ENCODE measurements at places on chromosomes 16 and 17. TPM values are rescaled to one million over a fixed set of nuclear protein-coding genes. Genes with fewer than 3 reads are reported as not detected.
A peak's percentile ranks its signal among the peaks of the same experiment; 100 is the strongest.

DNA sequence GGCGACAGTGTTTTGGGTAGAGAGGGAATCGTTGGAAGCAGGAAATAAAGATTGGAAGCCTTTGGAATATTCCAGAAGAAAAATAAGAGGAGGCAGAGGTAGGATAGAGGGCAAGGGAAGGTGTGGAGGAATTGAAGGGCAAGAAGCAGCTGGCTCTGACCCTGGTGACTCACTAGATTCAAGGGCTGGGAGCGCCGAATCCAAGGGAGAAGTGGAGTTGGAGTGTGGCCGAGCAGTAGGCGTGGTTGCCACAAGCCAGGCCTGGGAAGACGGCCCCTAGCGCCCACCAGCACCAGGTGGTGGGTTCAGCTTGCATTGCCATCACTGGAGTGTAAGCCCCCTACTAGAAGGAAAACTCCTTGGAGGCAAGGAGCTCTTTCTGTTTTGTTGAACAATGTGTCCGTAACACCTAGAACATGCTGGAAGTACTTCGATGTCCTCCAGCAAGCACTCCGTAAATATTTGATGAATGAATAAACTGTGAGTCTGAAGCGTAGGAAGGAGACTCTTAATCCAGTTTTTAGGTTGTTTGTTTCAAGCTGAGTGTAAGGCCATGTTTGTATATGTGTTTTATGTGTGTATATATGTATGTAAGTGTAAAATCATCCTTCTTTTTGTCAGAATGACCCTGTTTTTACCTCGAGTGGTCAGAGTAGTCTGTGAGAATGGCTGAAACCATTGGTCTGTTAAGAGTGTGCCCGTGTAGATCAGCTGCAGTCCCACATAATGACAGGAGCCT, 139.5 kb downstream of the CMIP start:
- no peak for DNase-seq

DNA sequence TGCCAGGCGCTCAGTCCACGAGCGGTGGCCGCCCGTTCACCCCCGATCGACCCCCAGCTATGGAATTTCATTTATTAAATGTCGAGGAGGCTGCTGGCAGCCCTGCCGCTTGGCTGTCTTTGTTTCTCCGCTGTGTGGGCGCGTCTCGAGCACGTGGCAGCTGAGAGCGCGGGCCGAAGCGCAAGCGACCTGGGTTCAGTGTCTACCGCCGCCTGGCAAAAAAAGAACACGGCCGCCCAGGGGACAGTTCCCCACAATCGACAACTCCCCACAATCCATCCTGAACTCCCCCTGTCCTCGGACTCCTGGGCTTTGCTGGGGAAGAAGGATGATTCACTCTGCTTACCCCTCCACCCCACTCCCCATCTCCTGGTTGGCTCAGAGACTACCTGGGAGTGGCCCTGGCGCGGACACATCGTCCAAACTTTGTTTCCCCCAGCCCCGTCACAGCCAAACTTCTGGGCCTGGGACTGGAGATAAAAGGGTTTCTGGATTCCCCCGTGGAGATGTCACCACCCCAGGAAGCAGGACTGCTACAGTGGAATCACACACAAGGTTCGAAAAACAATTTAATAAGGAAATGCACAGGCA, 1.7 kb upstream of the ANKRD13B start:
- DNase-seq = peak; percentile 71

GRCh38 chr17:7590743-7591142, 849 bp upstream of the SOX15 start:
- DNase-seq = peak; percentile 38

- DNase-seq = no peak
Observed at GRCh38 chr16:71493213-71493612, 4.1 kb upstream of the ZNF19 start.

- peak; percentile 92 for DNase-seq
Observed at GRCh38 chr16:29806099-29806579, at the start of gene MAZ. TSS of gene MAZ (plus strand) at chr16:29806529. CDS start at chr16:29806702, 173 bp downstream.

- peak; percentile 72 for DNase-seq
Observed at GRCh38 chr17:51166987-51167931, 1.0 kb downstream of the NME2 start.

GRCh38 chr17:17683710-17684365, 2.6 kb downstream of the RAI1 start:
- DNase-seq = no peak

GRCh38 chr17:1109606-1110540, 69.9 kb downstream of the ABR start:
- peak; percentile 79 for DNase-seq

Gene CDC6
- total RNA-seq = 5.8 TPM

Gene EPOP
- total RNA-seq = 0.92 TPM
